ENCODE measurements at places on chromosomes 3 and 15.

- DNase-seq = no peak
Observed at GRCh38 chr3:94092086-94092485, 29.2 kb downstream of the NSUN3 start.

- no peak for DNase-seq
Observed at GRCh38 chr15:42695527-42696071, 41.3 kb downstream of the CDAN1 start.

DNA sequence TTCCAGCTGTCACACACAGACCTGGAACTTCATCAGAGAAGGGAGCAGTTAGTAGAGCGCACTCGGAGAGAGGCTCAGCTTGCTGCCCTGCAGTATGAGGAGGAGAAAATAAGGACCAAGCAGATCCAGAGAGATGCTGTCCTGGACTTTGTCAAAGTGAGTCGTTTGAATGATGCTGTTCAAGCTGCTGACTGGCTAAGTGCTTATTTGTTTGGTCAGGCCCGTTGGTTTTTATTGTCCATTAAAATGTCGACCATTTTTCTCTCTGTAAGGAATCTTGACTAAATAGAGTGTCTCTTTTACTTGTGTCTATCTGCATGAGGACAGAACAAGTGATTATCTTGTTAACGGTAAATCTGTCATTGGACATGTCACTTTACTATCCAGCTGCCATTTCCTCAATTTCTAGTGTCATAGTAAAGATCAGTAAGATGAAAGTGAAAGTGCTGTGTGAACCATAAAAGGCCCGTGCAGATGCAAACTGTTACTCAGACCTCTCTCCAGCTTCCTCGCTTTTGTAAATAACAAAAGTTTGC, 56.9 kb downstream of the LRCH3 start:
- no peak for DNase-seq

DNA sequence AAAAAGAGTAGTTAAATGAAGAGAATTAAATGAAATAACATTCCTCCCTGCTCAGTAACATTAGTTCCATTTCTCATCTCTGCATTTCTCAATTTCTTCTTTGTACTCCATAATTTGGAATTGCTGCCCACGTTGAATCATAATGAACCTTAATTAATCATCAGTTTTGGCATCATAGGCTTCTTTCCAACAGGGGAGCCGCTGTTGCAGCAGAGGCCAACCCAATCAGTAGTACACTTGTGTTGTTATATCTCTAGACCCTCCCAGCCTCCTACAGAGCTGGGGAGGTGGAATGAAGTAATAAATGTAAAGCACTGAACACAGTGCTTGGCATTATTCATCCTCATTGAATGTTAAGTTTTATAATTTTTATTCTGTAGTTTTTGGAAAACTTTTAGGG, 240.7 kb downstream of the CHST2 start:
- no peak for DNase-seq

- no peak for DNase-seq
Observed at GRCh38 chr15:60079210-60079609, 75.1 kb downstream of the FOXB1 start.

- DNase-seq = no peak
Observed at GRCh38 chr3:149095487-149095886, 9.2 kb upstream of the HLTF start.

DNA sequence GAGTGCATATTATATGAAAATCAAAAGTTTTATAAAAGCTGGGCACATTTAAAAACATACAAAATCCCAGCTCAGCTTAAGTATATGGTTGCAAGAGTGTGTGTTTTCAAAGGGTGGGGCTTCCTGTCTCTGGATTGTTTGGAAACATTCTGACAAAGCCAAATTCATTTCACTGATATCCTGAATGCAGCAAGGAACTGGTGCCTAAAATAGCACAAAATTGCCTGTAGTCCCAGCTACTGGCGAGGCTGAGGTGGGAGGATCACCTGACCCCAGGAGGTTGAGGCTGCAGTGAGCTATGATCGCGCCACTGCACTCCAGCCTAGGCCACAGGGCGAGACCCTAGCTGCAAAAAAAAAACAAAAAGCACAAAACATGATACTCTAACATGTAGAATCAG, 13.0 kb upstream of the TJP1 start:
- no peak for DNase-seq

GRCh38 chr3:107430214-107430995, 53.2 kb downstream of the CCDC54 start:
- no peak for DNase-seq

GRCh38 chr3:197352382-197352781, 54.0 kb upstream of the DLG1 start:
- DNase-seq = no peak

- DNase-seq = no peak
Observed at GRCh38 chr15:56325186-56325585, 40.0 kb upstream of the TEX9 start.

DNA sequence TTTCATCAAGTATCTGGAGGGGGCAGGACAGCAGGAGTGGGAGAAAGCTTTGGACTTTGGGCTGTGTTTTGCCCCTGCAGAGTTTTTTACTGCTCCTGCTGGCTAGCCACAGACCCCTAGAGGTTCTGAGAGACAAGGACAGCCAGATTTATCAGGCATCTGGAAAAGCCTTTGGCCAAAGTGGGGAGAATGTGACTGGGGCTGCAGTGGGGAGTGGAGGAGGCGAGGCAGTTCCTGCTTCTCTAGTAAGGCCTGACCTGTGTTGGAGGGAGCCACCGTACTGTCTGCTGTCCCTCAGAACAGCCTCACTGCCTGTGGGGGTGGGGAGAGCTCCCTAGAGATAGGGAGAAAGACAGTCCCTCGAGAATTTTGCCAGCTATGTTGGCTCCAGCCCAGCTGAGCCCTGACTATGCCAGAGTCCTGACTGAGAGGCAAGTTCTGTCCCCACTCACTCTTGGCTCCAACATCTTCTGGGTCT, 2.2 kb downstream of the ALPK3 start:
- DNase-seq = no peak

GRCh38 chr3:28847736-28848135, 433.1 kb upstream of the RBMS3 start:
- DNase-seq = no peak

DNA sequence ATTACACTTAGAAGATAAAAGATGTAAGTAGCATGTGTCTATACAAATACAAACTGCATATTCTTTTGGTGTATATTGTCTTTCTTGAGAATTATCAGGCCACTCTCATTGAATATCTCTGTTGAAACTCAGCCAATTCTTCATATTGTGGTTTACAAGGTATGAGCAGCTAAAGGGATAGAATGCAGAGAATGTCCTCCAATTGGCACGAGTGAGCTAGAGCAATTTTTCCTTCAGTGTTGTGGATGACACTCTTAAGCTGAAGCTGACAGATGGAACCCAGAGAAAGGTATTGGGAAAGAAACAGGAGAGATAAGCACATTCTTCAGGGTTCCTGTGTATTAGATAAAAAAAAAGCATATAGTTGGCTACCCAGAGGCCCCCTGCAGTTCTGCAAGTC, 453.1 kb downstream of the EPHA3 start:
- DNase-seq = no peak

DNA sequence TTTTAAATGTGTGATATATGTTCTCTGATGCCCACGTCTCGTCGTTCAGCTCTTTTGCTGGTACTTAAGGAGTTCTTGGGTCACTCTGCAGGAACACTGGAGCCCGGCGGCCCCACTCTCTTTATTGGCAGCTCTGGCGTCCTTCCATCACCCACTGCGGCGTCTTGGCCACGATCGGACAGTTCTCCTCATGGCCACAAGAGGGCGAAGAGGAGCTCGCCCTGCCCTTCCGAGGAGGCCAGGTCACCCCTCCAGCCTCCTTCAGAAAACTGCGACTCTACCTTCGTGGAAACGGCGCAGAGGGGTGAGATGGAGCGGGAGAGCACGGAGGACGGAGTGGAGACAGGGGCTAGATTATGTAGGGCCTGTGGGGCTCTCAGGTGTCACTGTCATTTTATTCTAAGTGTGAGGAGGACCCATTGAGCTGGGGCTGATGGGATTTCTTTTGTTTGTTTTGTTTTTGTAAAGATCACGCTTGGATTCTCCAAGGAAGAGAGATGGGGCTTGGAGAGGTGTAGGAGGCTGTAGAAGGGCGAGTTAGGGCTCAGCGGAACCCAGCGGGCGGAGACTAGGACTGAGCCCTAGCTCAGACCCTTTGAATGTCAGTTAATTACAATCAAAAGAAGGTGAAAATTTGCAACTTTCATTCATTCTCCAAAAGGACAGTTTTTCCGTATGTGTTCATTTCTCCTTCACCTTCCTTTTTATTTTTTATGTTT, 28.0 kb upstream of the GABRA5 start:
- DNase-seq = no peak

DNA sequence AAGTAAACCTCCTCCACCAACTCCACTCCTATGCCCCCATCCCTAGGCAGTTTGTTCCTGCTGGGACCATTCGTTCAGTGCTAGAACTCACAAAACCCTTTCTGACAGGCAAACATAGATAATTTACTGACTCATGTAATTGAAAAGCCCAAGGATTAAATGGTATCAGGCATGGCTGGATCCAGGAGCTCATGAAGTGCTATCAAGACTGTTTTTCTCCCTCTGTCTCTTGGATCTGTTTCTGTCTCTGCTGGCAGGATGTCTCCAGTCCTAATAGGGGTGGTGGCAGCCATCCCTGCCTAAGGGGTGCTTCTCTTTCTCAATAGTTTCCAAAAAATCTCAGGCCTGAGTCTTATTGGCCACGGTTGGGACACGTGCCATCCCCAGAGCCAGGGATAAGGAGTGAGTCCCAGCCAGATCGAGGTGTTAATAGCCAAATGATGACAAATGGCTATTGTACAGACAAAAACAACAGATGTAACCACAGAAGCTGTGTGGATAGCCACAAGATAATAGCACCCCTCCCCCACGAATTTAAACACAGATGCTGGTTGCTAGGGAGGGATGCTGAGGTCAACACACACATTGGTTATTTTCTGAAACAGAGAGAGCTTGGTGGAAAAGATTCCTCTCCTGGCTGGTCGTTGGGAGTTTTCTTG, 168.6 kb downstream of the SHQ1 start:
- no peak for DNase-seq

DNA sequence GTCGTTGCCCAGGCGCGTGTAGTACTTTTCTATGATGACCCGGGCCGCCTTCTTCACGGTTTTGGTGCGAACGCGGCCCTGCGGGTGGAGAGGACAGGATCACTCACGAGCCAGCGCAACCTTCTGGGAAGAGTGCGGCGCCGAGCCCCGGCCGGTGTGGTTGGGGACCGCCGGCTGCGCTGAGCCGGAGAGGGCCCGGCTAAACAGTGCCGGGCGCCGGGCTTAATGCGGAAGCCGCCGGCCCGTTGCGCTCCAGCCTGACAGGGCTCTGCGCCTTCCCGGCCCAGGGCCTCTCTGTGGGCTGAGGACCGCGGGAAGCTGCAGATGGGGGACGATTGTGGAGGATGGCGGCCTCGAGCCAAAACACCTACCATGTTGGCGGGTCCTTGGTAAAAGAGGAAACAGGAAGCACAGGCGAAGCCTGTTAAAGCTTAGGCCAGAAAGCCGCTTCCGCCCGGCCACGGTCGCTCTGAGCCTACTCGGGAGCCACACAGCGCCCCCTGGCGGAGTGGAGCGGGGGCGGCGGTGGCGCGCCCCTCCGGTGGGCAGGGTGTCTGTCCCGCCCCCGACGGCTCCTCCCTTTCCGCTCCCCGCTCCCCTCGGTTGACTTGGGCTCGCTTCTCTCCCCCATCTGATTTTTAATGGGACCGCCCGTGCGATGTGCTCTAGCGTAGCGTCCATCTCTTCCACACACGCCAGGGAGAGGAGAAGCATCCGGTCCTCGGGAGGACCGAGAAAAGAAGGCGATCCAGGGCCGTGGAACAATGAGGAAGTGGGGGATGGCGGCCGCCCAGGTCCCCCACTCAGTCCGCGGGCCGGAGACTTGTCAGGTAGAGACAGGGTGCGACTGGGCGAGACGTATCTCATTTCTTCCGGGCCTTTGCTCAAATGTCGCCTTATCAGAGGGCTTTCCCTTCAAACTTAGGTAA, at the start of gene RPS17:
TSS of gene RPS17 (minus strand) at position 403 of the 929 bp plus-strand sequence. CDS start at position 374, 29 bp downstream.
- DNase-seq = peak; percentile 98

DNA sequence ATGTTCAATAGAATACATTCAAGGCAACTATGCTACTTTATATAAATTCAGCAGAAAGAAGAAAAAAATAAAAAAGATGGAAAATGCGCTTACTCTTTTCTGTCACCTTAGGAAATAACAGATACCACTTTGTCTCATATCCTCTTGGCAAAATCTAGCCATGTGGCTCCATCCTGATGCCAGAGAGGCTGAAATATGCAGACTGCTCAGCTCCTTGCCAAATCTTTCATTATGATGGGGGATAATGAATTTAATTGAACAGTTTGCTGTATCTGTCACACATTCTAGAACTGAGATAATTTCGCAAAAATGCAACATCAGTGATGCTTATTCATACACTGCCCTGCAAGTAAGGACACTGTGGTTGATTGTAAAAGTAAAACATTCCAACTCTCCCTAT, 1081.5 kb downstream of the PLOD2 start:
- no peak for DNase-seq

DNA sequence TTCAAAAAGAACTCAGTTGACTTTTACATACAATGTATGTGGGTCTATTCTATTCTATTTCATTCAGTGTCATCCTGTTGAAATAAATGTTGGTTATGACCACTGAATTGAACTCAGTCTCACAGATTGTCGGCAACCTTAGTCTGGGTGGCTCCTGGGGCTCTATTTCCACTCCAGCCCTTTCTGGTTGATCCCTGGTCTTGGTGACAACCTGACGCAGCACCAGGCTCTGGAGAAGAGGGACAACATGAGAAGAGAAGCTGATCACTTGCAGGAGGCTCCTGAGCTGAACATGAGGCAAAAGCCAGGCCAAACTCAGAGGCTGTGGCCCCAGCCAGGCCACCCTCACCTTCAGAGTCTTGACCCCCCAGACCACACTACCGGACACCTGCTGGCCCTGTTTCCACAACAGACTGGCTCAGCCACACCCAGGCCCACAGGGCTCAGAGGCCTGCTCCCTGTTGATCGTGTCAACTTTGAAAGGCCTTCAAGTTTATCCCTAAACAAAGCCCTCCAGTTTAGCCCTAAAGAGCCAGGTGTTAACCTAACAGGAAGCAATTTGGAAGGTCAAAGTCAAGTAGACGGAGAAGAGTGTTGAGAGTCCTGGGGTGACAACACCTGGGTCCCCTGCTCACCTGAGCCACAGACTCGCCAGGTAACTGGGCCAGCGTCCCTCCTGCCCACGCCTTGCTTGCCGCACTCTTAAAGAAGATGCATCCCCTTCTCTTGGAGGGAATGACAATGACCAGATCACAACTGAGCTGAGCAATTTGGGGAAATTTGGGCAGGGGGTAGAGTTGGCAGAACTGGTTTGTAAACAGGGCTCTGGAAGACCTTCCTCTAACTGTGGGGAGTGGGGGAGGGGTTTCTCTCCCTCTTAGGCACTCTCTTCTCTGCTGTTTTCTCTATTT, 15.4 kb upstream of the MUC20 start:
- DNase-seq = no peak

- no peak for DNase-seq
Observed at GRCh38 chr3:46293035-46293724, 50.9 kb downstream of the CCR3 start.
